Activated effector memory CD4-positive, alpha-beta T cell treated with anti-CD3 and anti-CD28 coated beads, Interleukin-2, amount 50 U/mL, for 16 hours (primary cell): ENCODE measurements at places on chromosomes 12 and 14.

DNA sequence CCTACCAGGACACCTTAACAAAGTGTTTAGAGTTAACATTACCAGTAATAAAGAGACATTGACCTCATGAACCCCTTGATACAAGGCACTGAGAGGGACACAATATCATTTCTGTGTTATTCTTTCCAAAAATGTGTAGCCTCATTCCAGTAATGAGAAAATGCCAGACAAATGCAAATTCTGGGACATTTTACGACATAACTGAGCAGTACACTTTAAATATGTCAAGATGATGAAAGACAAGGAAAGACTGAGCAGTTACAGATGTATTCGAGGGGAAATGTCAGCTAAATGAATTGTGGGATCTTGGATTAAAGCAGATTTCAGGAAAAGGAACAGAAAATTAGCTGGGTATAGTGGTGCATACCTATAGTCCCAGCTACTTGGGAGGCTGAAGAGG is 255.6 kb downstream of the ERC1 start:
- no peak for DNase-seq

DNA sequence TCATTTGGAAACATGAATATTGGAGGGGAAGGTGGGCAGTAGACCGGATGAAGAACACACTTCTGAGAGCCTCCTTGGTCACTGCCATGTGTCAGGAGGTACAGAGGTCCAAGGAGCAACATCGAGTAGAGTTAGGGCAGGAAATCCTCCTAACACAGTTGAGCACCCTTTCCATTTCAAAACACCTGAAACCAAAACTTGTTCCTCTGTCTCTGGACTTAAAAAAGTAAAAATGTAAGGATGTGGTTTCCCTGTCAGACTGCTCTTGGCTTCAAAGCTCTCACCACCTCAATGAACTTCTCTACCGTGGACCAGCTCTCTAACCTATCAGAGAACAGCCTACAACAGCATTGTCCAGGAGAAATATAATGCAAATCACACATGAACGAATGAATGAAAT is 573.9 kb downstream of the NOVA1 start:
- DNase-seq: no peak

- DNase-seq: no peak
These were observed 56.8 kb downstream of the HEATR5A start for GRCh38 chr14:31363331-31364073.

DNA sequence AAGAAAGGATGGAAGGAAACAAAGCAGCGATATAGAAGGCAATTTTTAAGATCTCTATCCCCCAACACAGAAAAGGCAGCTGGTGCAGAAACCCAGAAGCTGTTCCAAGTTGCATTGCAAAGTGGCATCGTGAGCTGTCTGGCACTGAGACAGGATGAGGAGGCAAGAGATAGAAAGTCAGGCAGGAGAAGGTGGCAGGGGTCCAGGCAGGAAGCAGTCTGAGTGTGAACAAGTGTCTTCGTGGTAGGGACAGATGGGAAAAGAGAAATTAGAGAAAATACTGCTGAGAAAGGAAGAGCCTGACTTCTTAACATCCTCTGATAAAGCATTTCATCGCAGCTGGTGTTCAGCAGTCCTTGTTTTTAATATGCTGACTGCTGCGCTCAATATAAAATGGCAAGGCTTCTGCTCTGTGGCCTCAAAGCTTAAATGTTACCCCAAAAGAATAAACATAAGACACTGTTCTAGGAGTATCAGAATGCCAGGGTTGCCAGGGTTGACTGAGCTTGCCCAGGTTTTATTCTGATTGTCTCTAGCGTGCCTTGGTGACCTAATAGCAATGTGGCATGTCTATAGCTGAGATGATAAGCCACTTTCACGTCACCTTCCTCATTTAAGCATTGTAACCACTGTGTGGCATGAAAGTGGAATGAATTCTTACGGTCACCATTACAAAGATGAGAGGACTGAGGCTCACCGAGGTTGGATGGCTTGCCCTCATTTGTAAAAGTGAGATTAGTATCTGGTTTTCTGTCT is 397.6 kb downstream of the NUAK1 start:
- DNase-seq: no peak

DNA sequence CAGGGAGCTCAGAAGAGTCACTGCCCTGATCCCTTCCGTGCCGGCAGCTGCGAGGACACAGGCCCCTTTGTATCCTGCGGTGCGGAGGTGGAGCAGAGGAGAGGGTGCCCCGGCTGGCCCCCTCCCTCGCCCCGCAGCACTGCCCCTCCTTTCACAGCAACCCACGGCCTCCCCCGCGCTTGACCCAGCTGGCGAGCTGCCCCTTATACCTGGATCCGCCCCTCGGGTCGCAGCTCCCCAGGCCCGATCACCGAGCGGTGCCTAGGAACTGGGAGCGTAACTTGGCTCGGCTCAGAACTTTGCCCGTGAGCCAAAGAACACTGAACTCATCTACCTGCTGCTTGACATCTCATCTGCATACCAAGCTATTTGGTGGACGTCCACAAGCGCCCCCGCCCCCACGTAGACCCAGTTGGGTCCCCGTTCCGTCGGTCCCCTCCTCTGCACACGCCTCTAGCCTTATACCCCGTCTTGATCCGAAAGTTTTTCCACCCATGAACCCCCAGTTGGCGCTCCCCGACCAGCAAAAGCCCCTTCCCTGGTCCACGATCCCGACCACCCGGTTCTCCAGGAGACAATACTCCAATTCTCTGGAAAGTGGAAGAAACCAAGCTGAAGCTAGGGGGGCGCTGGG is 697 bp upstream of the DNAJC14 start:
- peak; percentile 75 for DNase-seq

GRCh38 chr14:35286707-35287106 is 5.5 kb upstream of the PSMA6 start:
- DNase-seq: no peak

DNA sequence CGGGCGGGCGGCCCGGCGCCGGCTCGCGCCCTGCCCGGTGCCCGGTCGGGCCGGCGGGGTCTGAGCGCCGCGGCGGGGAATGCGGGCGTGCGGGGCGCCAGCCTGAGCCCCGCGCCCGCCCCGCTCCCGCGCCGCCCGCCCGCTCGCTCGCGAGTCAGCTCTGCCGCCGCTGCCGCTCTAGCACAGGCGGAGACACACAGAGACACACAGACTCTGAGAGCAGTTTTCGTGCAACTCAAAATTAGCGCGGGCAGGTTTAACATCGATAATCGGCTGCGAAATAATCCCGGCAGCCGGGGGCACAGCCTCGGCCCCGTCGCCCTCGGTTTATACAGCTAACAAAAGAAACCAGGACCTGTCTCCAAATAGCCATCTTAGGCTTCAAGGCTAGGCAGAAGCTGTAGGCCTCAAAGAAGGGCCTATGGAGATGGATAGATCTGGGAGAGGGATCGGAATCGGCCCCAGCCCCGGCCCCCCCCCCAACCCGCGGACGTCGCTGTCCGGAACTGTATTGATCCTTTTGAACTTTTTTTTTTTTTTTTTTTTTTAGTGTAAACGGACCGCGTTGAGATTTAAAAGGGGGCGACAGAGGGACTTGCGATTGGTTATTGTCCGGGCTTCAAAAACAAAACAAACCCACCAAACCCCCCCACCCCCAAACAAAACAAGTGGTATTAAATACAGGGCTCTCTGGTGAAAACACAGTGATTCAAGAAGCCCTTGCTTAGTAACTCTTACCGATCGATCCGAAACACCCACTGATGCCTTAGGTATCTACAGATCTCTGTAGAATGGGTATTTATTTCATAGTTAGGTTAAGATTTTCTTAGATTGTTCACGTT is 1.1 kb downstream of the ARID2 start:
- peak; percentile 86 for DNase-seq

DNA sequence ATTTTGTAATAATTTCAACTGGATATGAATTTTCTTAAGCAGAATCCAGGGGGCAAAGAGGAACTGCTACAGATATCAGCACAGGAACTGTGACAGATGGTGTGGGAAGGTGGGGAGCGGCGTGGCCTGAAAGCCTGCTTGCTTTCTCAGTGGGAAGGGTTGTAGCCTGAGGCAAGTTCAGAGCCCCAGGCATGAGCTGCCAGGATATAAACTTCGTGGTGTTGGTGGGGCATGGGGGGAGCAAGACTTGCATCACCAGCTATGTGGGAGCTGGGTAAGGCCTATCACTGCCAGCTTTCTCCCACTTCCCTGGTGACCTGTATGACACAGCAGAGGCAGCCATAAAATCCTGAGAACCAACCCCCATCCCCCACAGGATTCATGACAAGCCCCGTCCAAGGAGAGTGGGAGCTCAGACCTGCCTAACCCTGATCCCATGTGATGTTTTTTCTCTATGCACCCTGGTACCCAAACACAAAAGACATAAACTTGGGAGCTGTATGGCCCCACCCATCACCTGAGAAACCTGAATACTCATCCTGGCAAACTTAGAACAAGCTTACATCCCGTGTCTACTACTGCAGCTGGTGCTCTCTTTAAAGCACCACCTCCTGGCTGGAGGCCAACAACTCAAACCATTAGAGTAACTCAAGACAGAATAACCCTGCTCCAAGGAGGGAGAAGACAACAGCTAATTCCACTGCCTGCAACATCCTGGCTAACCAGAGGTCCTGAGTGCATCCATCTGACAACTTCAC is 16.5 kb downstream of the CLEC1A start:
- DNase-seq: no peak

DNA sequence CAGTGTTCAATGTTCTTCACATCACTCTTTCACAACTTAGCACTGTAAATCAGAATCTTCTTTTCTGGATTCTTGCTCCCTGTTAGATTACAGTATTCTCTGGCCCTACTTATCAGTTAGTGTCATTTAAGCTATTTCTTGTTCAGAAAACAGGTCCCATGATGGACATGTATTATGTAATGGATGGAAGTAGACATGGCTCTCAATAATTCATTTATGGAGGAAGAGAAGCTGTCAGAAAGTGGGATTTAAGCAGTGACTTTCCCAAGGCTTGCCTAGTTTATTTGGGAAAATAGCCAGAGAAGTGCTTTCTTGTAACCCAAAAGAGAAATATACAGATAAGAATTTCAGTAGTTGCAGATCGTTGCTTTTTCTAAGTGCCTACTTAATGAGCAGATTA is 1.6 kb downstream of the ERC1 start:
- no peak for DNase-seq

DNA sequence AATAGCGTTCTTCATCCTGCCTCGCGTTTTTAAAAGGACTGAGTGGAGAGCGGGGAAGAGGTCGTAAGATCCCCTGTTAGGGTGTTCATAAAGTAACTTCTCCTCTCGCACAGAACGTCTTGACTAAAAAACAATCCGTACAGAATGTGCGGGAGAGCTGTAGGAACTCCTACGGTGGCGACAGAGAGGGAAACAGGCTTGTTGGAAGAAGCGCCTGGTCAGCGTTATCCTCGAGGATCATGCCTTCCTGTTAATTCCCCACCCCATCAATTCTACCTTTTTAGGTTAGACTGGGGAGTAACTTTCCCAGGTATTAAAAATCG is 399 bp upstream of the WASHC4 start:
- DNase-seq: no peak

DNA sequence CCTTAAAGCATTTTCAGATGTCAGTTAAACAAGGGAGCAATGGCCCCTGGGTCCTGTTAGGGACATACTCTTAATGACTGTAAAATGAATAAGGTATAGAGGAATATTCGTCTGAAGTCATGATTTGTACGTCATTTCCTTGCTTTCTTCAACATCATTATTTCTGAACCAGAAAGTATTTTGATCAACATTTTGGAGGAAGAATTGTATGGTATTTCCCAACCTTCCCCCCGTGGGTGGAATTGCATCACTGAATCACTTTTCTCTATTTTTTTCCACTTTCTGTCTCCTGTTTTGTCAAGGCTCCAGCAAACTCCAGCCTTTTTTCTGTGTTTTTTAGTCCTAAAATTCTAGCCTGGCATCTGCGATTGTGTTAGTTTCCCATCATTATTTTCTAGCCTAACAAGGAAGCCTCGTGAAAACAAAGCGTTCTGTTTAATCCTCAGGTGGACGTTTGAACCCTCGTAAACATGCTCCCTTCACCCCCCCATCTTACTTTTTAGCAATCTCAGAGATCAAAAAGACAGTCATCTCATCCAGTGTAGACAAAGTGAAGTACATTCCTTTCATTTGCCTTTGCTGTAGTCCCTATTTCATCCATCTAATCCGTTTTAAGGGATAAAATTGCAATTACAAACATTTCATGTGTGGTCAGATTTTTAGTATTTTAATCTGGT is 62.3 kb downstream of the ETV6 start:
- DNase-seq: no peak
